NCI-H446 treated with DMSO at 0.1 percent for 48 hours (cell line): ENCODE measurements at places on chromosomes 3 and 15.

GRCh38 chr3:196220587-196220986 is 4.3 kb downstream of the SLC51A start:
- no peak for DNase-seq

DNA sequence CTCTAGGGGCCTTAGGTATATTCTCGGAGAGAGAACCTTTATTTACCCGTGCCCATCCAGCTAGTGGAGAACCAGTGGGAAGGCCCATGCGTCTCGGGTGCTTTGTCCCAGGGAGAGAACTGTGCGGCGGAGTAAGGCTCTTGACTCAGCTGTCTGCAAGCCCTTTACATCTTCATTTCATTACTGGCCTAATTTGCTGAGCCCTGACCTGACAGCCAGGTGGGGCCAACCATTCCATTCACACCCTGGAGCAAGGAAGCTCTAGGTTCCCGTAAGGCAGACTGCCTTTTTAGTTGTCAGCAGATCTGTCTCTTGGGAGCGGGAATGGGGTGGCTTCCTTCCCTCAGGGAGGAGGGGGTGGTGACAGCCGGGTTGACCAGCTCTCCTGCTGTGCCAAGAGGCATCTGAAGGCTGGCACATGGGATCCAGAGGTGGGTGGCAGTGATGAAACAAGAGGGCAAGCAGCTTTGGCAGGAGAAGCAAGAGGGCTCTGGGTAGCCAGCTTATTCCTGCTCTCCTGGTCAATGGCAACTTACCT is 36.4 kb downstream of the SV2B start:
- no peak for DNase-seq

DNA sequence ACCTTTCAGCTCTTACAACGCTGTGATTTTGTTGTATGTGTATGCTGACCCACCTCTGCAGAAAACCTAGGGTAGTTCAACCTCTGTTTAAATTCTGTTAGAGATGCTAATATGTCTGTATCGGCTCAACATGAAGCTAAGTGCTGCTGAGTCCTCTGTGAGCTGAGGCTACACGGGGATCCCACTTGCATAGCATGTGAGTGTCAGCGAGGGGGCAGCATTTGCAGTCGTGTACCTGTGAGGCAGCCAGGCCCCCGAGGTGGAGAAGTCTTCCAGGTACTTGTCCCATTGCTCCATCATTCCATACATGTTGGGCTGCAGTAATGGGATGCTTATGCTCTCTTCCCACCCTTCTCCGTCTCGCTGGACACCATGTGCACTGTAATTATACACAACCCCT is 3.7 kb downstream of the MKRN2OS start:
- no peak for DNase-seq

GRCh38 chr3:13016083-13016720 is 57.0 kb downstream of the IQSEC1 start:
- no peak for DNase-seq

- DNase-seq: no peak
Measured at GRCh38 chr15:52078197-52078875, 34.2 kb downstream of the BCL2L10 start.

DNA sequence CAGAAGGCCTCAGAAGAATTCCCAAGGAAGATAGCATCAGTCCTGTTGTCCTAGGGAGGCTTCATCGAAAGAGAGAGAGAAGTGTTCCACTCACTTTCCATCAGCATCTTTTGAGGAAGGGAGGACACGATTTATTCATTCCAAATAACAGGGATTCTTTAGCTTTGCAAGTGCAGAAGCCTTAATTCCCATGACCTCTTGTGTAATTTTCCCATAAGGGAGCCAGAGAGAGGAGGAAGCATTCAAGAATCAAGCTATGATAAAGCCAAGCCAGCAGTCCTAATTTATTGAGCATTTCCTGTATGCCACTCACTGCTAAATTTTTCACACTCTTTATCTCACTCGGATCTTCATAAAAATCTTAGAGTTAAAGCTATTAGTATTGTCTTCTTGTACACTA is 169.7 kb upstream of the MITF start:
- no peak for DNase-seq

- DNase-seq: no peak
Measured at GRCh38 chr3:187729598-187729997, 15.7 kb downstream of the BCL6 start.

- no peak for DNase-seq
Measured at GRCh38 chr3:69240651-69241568, 118.5 kb upstream of the LMOD3 start.

- DNase-seq: no peak
Measured at GRCh38 chr3:180433152-180433551, 168.8 kb upstream of the TTC14 start.

GRCh38 chr15:59197454-59197853 is 9.2 kb upstream of the LDHAL6B start:
- DNase-seq: no peak

DNA sequence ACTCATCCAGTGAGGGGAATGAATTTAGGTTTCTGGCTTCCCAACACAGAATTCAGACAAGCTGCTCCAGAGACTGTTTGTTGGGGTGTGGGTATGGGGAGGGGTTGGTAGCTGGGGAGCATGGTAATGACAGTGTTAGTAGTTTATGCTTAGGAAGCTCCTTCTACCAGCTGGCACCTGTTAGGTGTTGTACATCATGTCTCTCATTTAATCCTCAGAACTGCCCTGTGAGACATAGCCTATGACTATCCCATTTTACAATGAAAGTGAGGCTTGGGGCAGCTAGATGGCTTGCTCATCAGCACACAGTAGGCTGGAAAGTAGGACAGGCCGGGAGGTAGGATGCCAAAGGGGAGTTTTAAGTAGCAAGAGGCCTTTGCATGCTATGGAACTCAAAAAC is 2.5 kb downstream of the EIF4E3 start:
- DNase-seq: no peak

- DNase-seq: no peak
Measured at GRCh38 chr3:157029365-157029790, 130.6 kb downstream of the CCNL1 start.

DNA sequence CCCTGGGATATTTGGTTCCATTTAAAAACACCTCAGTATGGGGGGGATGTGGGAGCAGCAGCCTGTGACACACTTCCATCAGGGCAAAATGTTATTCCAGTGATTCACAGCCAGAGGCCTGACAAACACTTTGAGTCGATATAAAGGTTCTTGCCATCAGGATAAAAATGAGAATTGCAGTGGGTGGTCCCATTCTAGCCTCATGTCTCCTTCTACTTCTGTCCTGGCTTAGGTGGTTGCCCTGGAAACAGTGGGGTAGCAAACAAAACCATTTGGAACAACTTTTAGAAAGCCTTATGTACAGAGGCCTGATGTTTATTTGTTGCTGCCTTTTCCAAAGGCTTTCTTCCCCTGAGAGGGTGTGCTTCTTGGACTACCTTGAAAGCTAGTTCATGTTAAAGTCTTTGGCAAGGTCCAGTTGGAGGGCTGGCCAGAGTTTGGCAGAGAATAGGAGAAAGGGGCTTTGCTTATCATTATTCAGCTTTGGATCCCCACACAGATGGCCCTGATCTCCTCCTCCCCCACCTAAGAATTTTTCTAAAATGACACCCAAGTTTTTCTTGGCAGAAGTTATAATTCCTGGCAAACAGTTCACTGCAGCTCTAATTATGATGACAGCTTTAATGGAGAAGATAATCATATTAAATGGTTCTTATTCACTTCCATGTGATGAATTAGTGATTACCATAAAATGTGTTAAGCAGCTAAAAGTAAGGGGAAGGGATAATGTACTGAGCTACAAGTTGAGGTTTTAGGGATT is 84.2 kb upstream of the ZNF280D start:
- DNase-seq: peak; percentile 86

DNA sequence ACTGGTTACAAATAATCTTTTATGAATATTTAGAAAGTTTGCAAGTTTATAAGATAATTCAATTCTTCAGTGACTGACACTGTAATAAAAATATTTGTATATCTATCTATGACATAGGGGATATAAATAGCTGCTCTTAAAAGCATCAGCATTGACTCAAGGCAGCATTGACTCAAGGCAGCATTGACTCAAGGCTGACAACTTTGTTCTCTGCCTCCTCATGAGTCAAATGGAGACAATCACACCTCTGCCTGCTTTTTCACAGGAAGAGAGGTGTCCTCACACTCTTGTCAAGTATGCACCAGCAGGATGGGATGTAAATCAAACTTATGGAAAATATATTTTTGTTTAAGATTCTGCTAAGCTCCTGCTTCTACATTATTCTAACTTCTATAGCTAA is 1173.1 kb downstream of the NSUN3 start:
- no peak for DNase-seq

- DNase-seq: no peak
Measured at GRCh38 chr3:8327739-8328138, 173.9 kb upstream of the LMCD1 start.

DNA sequence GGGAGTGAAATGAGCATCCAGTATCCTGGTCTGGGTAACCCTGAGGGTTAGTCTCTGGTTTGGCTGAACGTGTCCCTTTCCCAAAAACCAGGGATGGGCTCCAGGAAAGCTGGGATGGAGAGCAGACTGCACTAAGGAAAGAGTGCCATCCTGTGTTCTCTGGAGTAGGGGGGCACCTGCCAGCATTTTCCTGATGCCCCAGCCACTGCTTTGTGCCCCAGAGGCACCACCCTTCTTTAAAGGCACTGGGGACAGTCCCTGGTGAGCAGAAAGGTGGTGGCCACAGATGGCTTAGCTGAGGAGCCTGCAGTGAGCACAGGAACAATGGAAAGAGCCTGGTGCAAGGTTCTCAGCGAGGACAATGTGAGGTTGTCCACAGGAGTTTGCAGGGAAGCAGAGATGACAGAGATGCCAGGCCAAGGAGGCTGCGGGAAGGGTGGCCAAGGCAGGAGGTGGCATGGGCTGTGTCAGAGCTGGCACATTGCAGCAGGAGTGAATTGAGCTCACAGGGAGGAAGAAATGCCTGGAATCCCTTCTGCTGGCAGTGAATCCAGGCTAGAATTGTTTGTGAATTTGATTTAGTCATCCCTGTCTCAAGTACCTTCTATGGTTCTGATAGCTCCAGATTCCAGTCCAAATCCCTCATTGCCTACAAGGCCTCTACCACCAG is 39.9 kb downstream of the AMOTL2 start:
- DNase-seq: no peak

- DNase-seq: no peak
Measured at GRCh38 chr15:101326462-101327146, 31.6 kb upstream of the SNRPA1 start.

DNA sequence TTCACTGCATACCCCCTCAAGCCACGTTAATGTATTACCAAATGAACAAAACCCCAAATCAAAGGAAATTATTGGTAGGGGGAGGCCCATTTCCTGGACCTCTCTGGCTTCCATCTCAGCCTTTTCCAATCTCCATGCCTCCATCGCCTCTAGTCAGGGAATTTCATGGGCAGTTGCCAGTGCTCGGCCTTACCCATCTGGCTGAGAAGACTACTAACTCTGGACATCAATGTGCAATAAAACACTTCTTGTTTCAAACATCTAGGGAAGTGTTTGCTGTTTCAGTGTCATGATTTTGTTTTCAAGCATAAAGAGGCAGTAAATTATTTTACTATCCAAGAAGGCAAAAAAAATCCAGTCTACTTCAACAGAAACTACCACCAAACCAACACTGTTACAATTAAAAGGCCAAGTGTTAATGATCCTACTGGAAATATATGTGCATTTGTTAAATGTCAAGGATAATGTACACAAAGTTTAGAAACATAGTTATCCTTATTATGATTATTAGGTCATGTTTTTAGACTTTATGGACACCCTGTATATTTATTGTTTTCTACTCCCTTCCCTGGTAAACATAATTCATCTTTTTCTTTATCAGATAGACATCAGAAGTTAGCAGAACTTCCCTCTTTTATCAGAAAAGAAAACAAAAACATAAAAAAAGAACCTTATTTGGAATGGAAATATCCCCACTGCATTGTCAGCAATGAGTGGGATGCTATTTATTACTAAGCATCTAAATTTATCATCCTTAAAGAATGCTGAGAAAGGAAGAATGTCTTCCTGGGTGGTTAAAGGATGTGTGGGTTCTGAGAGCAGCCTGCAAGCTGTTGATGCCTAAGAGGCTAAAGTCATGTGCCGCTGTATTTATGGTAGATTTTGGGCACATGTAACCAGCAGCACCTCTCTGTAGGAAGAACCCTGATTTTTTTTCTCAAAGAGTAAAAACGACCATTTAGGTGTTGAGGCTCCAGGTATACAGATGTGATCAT is 15.2 kb downstream of the LDHAL6B start:
- DNase-seq: no peak

- no peak for DNase-seq
Measured at GRCh38 chr3:10268930-10269329, 20.7 kb downstream of the TATDN2 start.

GRCh38 chr3:163722405-163722804 is 1355.9 kb downstream of the SI start:
- no peak for DNase-seq

DNA sequence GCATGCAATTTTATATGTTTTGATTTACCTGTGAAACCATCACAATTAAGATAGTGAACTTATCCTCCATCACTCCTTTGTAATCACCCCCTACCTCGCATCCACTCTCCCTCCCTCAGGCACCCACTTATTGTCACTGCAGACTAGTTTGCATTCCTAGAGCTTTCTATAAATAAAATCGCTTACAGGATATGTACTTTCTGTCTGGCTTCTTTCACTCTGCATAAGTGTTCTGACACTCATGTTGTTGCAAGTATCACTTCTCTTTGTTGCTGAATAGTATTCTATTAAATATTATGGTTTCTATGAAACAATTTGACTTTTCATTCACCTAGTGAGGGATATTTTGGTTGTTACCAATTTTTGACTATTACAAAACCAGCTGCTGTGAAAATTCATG is 139.3 kb downstream of the RSRC1 start:
- DNase-seq: no peak

- DNase-seq: peak; percentile 40
Measured at GRCh38 chr15:80970018-80970657, 19.5 kb downstream of the MESD start.

DNA sequence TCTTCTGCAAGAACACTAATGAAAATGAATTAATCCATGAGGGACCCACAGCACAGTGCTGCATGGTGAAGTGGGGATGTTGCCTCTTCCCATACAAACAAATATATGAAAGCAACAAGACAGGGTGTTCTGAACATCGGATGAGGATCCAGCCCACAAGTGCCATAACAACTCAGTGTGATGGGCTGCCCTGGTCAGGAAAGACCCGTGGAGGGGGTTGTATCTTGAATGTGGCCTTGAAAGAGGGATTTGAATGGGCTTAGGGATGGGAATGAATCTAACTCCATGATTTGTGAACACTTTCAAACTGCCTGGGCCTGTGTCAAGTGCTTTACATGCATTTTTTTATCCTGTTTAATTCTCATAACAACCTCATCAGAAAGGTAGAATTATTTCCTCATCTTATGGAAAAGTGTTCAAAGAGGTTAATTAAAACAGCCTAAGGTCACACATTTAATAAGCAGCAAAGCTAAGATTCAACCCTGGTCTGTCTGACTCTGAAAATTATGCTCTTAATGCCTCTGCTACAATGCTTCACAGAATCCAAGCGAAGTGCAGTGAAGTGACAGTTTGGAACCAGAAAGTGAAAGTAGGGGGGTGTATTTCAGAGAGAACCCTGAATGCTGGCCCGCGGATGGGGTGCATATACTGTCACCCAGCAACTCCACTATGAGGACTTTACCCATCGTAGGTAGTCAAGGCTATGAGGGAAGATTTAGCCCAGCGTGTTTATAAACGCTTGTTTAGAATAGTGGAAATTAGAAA is 65.6 kb upstream of the HEG1 start:
- no peak for DNase-seq
